ENCODE measurements at places on chromosomes 5 and 9. TPM values are rescaled to one million over a fixed set of nuclear protein-coding genes. Genes with fewer than 3 reads are reported as not detected.

The GZMA gene
- 0.39 TPM for total RNA-seq

The GPR151 gene
- 0.20 TPM for total RNA-seq

The ARSI gene
- total RNA-seq, result 17.5 TPM

The SLC46A2 gene
- total RNA-seq, result 0.30 TPM

The ST8SIA4 gene
- total RNA-seq, result 22.8 TPM

The SPATA9 gene
- 0.40 TPM for total RNA-seq

The RANBP17 gene
- 95.4 TPM for total RNA-seq

The RGP1 gene
- 12.7 TPM for total RNA-seq

The CARD9 gene
- total RNA-seq, result 2.3 TPM

The SLC36A3 gene
- not detected for total RNA-seq

The TEX48 gene
- not detected for total RNA-seq

The FBP1 gene
- 1.8 TPM for total RNA-seq

The LEAP2 gene
- total RNA-seq, result 0.79 TPM

The SHISAL2B gene
- total RNA-seq, result 0.72 TPM

The CDH10 gene
- 27.4 TPM for total RNA-seq

The RABGAP1 gene
- 60.2 TPM for total RNA-seq

The PCDHGA2 gene
- 8.9 TPM for total RNA-seq

The OSMR gene
- 10.1 TPM for total RNA-seq

The GFPT2 gene
- total RNA-seq, result 29.1 TPM

The IFNA17 gene
- not detected for total RNA-seq

The GLRA1 gene
- 39.1 TPM for total RNA-seq

The C9orf50 gene
- 0.44 TPM for total RNA-seq

The PITX1 gene
- 0.11 TPM for total RNA-seq

The PLAC8L1 gene
- total RNA-seq, result 0.39 TPM
